ENCODE measurements at places on chromosomes 6 and 20. TPM values are rescaled to one million over a fixed set of nuclear protein-coding genes. Genes with fewer than 3 reads are reported as not detected.

DNA sequence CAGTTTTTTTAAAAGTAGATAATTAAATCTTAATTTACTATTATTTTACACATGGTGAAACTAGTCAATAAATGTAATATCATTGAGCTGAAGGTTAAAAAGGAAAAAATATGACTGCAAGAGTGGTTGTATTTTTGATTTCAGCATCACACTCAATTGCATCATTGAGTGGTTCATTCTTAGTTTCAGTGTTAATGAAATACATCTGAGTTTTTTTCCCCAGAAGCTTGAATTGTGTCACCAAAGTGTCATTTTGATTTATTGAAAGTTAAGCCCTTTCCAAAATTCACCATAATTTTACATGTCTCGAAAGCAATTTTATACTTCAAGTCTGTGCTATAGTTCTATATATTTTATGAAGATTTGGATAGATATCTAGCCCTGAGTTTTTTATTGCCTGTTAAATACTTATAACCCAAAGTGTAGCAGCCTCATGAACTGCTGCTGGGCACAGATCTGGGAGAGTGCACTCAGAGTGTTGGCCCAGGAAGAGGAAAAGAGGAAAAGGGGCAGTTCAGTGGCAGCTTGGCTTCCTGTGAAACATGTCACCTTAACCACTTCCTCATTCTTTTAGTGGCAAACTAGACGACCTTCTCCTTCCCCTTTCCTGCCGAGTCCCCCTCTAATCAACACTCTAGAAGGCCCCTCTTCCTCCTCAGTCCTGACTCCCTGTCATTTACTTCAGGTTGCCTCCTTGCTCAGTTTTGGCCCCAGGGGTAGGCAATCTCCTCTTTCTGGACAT is 140.7 kb downstream of the ESR1 start:
- H3K4me3 ChIP-seq = no peak overlapping the region
- DNase-seq = no peak
- H3K27me3 ChIP-seq = no peaks in the 10 kb centered on the region
- no peaks in the 10 kb centered on the region for H3K36me3 ChIP-seq
- H3K27ac ChIP-seq = no peak overlapping the region

The CCR6 gene
- not detected for total RNA-seq

The MYB gene
- 0.56 TPM for total RNA-seq

The TGM3 gene
- not detected for total RNA-seq

DNA sequence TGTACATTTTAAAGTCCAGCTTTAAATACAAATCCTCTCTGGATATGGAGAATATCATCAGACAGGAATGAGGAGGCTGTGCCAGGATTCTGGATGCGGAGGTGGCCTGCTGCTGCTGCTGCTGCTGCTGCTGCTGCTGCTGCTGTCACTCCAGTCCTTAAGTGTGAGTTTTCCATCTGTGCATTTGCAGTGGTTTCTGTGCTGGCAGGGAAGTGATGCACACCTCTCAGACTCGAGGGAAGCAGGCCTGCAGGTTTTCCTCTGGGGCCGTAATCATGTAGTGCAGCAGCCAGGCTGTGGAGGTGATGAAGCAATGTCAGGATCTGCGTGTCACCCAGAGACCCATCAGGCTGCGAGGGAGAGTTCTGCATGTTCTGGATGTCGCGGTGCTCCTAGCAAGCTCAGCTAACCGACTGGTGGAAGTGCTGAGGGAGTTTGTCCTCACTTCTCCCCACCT is 32.0 kb downstream of the CFAP61 start:
- no peak overlapping the region for H3K27ac ChIP-seq
- H3K4me1 ChIP-seq = no peaks in the 10 kb centered on the region
- H3K27me3 ChIP-seq = peaks cover 20% of the 10 kb centered on the region
- no peak for DNase-seq
- H3K4me3 ChIP-seq = no peak overlapping the region

The OR2H2 gene
- not detected for total RNA-seq

GRCh38 chr6:47697925-47698324 is 455 bp upstream of the ADGRF4 start:
- no peaks in the 10 kb centered on the region for H3K36me3 ChIP-seq
- H3K27ac ChIP-seq = no peak overlapping the region
- H3K4me3 ChIP-seq = no peak overlapping the region
- H3K4me1 ChIP-seq = no peaks in the 10 kb centered on the region
- no peak for DNase-seq
- H3K27me3 ChIP-seq = peaks cover 5% of the 10 kb centered on the region

The MAK gene
- total RNA-seq = 0.18 TPM

DNA sequence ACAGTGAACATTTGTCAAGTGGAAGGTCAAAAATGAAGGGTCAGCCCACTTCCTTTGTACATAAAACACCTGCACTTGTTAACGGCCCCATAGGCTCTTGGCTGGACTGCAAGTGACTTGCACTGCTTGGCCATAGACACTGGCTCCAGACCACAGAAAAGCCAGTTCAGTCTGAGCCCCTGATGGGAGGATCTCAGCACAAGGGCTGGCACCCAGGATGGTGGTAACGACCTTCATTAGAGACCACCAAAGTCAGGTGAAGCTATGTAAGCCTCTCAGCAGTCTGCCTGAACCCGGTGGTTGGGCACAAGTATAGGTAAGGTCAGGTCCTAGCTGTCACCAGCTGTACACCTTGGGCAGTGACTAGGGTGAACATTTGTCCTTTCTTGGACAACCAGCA is 16.1 kb downstream of the PLAGL2 start:
- peak overlapping the region; percentile 13 for H3K27ac ChIP-seq
- no peak overlapping the region for H3K4me3 ChIP-seq
- DNase-seq = no peak
- H3K4me1 ChIP-seq = peaks cover 11% of the 10 kb centered on the region
- H3K36me3 ChIP-seq = peaks cover 14% of the 10 kb centered on the region
- H3K27me3 ChIP-seq = no peaks in the 10 kb centered on the region

DNA sequence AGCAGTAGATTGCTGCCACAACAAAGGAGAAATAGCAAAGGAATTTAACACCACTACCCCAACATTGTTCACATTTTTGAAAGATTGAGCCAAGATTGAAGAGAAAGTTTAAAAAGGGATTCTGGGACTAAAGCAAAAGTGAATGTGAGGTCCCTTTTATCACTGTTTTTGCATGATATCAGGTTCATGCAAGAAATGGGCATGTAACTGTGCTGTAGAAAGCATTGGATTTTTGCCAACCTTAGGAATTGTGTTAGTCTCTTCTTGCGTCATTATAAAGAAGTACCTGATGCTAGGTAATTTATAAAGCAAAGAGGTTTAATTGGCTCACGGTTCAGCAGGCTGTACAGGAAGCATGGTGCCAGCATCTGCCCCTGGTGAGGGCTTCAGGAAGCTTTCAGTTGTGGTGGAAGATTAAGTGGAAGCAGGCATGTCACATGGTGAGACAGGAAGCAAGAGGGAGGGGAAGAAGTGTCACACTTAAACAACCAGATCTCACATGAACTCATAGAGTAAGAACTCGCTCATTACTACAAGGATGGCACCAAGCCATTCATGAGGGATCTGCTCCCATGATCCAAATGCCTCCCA is 4.6 kb upstream of the GJB7 start:
- no peak overlapping the region for H3K27ac ChIP-seq
- no peak overlapping the region for H3K4me3 ChIP-seq
- H3K4me1 ChIP-seq = peaks cover 21% of the 10 kb centered on the region
- H3K27me3 ChIP-seq = no peaks in the 10 kb centered on the region
- no peak for DNase-seq

GRCh38 chr6:53062169-53062539 is 3.0 kb upstream of the FBXO9 start:
- no peaks in the 10 kb centered on the region for H3K27me3 ChIP-seq
- DNase-seq = no peak
- peaks cover 38% of the 10 kb centered on the region for H3K4me1 ChIP-seq
- H3K27ac ChIP-seq = peak overlapping the region; percentile 96

The AVP gene
- not detected for total RNA-seq

The ID1 gene
- total RNA-seq = 596 TPM

The MAS1 gene
- total RNA-seq = not detected

- H3K27ac ChIP-seq = no peak overlapping the region
- H3K36me3 ChIP-seq = no peaks in the 10 kb centered on the region
- peak; percentile 75 for DNase-seq
- peak overlapping the region; percentile 23 for H3K4me3 ChIP-seq
- peaks cover 4% of the 10 kb centered on the region for H3K4me1 ChIP-seq
These were observed 3.5 kb upstream of the SNAI1 start for GRCh38 chr20:49979030-49979832.

- peak; percentile 21 for DNase-seq
- no peaks in the 10 kb centered on the region for H3K36me3 ChIP-seq
- H3K4me1 ChIP-seq = peaks cover 30% of the 10 kb centered on the region
- H3K4me3 ChIP-seq = no peak overlapping the region
- H3K27me3 ChIP-seq = no peaks in the 10 kb centered on the region
These were observed 427.1 kb downstream of the CD83 start for GRCh38 chr6:14544666-14545065.

All from cardiac muscle cell (in vitro differentiated cells and primary cell).